ENCODE measurements at places on chromosomes 12 and 14.

- DNase-seq, result no peak
Observed at GRCh38 chr14:83162361-83162929, 1628.8 kb upstream of the SEL1L start.

- no peak for DNase-seq
Observed at GRCh38 chr12:6424008-6424347, 20.8 kb upstream of the CD27 start.

DNA sequence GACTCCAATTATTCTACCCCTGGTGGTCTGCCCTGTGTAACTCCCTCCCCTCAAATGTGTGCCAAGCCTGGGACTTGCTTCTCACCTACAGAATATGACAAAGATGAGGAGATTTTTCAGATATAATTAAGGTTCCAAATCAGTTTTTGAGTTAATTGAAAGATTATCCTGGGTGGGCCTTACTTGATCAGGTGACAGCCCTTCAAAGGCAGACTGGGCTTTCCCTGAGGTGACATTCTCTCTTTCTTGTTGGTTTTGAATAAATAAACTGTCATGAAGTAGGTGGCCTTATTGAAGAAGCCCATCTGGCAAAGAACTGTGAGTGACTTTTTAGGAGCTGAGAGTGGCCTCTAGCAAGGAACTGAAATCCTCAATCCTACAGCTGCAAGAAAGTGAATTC, 106.0 kb downstream of the BRMS1L start:
- no peak for DNase-seq

GRCh38 chr14:106738075-106738474, 1211.7 kb downstream of the TMEM121 start:
- DNase-seq, result no peak

DNA sequence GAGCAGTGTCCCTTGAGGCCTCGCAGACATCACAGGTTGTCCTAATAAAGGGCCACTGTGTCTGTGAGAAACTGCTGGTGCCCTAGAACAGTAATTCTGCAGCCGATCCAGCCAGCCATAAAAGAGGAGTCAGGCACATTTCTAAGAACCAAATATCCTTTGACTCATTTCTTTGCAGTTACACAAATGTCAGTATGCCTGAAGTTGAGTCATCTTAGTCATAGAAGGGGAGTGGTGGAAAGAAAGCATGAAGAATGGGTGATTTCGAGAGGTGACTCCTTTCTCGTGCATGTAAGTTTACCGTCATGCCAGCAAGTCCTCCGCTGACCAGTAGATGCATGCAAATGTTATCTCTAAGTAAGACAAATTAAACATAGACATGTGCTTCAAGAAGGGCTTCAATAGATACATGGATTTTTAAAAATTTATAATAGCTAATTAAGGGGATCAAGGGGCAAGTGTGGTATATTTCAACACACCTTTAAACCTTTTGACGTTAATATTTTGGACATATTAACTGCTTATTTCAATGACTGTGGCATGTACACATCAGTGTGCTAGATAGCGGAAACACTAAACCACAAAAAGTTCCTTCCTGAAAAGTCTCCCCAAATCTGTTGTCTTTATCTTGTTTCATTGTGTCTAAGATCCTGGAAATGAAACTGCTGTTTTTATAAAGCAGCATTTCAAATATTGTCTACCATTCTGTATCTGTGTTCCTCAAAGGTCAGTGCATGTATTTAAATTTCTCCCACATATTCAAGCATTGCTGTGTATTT, 497.4 kb downstream of the NPAS3 start:
- no peak for DNase-seq

- no peak for DNase-seq
Observed at GRCh38 chr14:44910821-44911220, 50.9 kb downstream of the KLHL28 start.

DNA sequence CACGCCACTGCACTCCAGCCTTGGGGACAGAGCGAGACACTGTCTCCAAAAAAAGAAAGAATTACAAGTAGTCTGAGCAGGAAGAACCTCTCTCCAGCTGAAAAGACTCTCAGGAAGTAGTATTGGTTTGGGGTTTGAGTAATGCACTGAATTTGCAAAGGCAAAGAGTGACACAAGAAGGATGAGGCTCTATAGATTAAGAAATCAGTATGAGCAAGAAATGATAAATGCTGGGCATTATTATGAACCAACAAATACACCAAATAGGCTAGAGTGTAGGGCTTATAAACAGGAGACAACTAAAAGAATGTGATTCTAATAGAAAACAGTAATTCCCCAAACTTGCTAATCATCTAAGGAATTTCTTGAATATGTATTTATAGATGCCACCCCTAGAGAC, 2.6 kb upstream of the SLC35E3 start:
- DNase-seq, result no peak
